ENCODE measurements at places on chromosomes 3 and 15.
A peak's percentile ranks its signal among the peaks of the same experiment; 100 is the strongest.

DNA sequence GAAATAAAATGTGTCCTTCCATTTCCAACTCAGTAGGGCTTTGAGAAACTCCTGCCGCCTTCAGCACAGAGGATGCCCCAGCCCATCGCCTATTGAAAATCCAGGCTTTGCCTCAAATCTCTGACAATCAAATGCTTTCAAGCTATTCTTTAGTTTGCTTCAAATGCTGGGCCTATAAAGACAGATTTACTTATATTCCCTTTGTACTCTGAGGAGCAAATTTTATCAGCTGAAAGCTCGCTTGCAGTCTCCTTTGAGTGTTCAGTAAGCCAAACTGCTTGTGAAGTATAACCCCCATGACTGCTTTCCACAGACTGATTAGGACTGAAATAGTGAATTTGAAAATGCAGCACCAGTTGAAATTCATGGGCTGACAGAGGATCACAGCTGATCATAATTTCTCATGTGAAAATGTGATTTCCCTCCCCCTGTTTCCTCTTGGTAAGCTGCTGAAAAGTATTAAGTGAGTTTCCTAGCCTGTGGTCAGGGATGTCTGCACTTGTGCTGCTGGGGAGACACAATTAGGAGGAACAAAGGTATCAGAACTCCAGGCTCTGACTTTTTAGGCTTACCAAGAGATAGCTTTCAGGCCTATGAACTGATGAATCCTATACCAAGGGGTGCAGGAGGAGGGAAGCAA, 563.4 kb upstream of the TGFBR2 start:
- H3K27ac ChIP-seq = peak overlapping the region; percentile 57
- DNase-seq = no peak
- H3K4me3 ChIP-seq = no peak overlapping the region
- peaks cover 12% of the 10 kb centered on the region for H3K4me1 ChIP-seq
- H3K36me3 ChIP-seq = no peaks in the 10 kb centered on the region

DNA sequence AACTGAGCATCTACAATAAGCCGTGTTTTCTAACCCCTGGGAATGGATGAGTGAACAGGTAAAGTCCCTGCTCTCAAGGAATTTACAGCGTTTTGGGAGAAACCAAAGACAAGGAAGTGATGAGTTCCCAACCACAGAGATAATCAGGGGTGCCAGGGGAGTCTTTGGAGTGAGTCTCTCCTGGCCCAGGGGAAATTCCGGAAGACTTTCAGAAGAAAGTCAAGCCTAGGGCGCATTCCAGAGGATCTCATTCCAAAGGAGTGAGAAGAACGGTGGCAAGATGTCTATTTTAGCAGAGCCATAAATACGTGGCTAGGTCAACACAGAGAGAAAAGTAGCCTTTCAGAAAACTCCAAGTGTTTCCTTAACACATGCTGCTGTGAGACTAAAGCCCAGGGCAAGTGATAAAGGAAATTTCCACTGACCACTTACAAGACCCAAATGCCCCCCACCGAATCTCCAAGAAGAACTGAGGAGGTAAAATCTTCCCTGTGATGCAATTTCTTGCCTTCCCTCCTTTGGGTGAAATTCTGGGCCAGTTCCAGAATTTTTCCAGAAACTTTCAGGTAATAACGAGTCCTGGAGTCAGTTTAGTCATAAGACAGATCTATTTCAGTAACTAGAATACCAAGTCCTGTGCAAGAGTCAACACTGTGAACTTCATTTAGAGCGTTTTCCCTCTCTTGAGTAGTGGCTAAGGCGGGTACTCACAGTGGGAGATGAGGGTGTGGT, 437.4 kb downstream of the NR2F2 start:
- no peak overlapping the region for H3K4me3 ChIP-seq
- no peaks in the 10 kb centered on the region for H3K4me1 ChIP-seq
- no peaks in the 10 kb centered on the region for H3K36me3 ChIP-seq
- H3K27me3 ChIP-seq = no peaks in the 10 kb centered on the region

DNA sequence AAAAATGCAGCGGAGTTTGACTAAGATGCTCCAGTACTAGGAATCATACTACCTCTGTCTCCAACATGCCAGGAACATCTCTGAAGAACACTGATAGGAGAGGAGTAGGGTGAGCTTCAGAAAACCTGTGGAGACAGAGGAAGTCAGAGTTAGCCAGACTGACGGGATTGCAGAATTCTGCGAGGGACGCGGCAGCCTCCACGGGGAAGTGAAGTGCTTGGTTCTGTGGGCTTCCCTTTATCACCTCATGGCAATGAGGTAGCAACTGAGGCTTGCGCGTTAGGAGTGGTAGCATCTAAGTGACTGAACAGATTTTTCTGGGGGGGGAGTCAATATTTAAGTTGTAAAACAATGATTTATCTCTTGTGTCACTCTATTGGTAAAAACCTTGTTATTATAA, 226.3 kb downstream of the MCTP2 start:
- no peak overlapping the region for H3K4me3 ChIP-seq
- H3K36me3 ChIP-seq = no peaks in the 10 kb centered on the region
- no peaks in the 10 kb centered on the region for H3K4me1 ChIP-seq
- DNase-seq = no peak
- no peaks in the 10 kb centered on the region for H3K27me3 ChIP-seq

- H3K36me3 ChIP-seq = no peaks in the 10 kb centered on the region
- no peaks in the 10 kb centered on the region for H3K27me3 ChIP-seq
- H3K27ac ChIP-seq = no peak overlapping the region
- DNase-seq = no peak
- no peak overlapping the region for H3K4me3 ChIP-seq
These were observed 32.9 kb upstream of the SEC13 start for GRCh38 chr3:10353661-10354360.

DNA sequence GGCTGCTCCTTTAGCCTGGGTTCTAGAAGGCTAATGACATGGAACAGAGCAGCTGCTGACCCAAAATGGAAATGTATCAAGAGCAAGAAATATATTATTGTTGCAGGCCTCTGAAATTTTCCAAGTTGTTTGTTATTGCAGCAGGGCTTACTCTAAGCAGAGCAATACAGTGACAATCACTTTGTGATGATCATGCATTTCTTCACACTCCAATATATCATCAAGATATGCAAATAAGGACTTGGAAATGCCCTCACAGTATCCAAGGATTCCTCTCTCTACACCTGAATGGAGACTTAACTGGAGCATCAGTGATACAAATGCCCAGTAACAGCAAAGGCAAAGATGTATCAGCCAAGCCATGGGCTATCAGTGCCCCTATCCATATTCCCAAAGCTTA, 89.6 kb downstream of the PDZRN3 start:
- H3K36me3 ChIP-seq = no peaks in the 10 kb centered on the region
- H3K27me3 ChIP-seq = no peaks in the 10 kb centered on the region
- H3K27ac ChIP-seq = no peak overlapping the region
- H3K4me3 ChIP-seq = no peak overlapping the region

Data from cardiac muscle cell (in vitro differentiated cells and primary cell).